ENCODE measurements at places on chromosomes 2 and 18.

- no peak for DNase-seq
Measured at GRCh38 chr18:45567123-45567522, 48.2 kb upstream of the SLC14A2 start.

- DNase-seq = peak; percentile 49
Measured at GRCh38 chr18:61635901-61636528, 256.8 kb downstream of the RNF152 start.

DNA sequence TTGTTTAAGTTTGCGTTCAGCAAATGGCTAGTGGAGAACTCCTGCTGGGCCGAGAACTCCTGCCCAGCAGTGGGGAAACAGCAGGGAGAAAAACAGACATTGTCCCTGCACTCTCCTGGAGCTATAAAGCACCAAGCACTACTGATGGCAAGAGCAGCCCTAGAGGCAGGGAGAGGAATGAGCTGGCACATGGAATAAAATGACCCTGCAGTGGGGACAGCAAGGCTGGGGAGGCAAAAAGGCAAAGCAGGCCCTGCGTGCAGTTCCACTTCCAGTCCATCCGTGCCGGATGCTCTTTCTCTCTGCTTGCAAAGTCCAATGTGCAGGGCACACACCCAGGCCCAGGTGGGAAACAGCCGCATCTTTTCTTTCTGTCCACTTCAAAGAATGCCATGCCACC lies 415.5 kb downstream of the LRATD1 start:
- no peak for DNase-seq

DNA sequence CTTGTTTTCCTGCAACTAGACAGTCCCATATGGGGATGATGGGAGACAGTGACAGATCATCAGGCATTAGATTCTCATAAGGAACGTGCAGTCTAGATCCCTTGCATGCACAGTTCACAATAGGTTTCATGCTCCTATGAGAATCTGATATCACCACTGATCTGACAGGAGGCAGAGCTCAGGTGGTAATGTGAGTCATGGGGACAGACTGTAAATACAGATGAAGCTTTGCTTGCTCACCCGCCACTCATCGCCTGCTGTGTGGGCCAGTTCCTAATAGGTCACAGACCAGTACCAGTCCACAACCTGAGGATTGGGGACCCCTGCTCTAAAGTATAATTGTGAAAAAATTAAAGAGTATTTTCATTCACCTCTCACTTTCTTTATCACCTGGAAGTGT lies 23.6 kb upstream of the RAB1A start:
- DNase-seq = no peak

DNA sequence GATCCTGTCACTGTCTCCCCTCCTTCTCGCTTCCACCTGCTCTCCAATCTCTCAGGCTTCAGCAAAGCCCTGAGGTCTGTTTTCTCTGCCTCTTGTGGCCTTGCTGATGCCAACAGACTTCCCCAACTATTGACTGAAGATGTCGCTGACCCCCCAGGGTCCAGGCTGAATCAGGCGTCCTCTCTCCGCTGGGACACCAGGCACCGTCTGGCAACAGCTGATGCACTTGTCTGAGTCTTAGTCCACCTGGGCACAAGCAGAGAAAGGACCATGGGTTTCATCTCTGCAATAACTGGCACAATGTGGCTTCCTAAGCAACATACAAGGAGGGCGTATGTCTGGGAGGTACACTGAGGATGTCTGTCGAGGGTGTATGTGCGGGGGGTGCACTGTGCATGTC lies 248.7 kb upstream of the MYT1L start:
- DNase-seq = no peak

DNA sequence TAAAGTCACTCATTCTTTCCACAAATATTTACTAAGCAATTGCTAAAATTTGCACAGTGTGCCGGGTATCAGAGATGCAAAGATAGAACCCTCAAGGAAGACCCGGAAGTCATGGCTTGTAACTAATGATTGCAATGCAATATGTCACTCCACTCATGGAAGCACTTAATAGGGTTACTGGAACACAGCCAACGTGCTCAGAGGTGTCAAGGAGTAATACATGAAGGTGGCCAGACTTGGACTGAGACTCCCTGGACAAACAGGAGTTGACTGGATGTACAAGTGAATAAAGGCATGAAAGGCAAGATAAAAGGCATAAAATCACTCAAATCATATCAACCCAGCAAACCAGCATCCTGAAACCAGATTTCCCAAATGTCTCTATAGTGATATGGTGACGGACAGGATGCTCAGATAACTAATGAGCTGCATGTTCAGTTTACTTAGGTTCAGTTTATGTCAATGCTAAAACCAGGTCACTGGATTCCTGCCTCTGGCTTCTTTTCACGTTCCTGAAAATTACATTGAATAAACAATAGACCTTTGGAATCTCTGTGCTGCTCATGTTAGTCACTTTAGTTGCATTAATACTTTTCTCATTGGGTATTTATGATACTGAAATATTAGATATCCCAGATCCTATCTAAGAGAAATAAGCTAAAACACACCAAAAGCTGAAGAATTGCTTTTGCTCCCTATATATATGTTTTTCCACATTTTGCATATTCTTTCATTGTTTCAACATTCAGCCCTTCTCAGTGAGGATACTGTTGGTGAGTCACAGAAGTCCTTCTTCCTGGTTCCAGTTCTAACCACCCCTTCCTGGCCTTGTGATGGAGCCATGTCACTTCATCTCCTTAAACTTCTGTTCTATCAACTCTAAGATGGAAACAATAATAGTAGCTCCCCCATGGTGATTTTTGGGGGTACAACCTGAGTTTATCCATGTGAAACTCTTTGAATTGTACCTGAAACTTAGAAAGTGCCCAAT lies 688.9 kb upstream of the ID2 start:
- no peak for DNase-seq

DNA sequence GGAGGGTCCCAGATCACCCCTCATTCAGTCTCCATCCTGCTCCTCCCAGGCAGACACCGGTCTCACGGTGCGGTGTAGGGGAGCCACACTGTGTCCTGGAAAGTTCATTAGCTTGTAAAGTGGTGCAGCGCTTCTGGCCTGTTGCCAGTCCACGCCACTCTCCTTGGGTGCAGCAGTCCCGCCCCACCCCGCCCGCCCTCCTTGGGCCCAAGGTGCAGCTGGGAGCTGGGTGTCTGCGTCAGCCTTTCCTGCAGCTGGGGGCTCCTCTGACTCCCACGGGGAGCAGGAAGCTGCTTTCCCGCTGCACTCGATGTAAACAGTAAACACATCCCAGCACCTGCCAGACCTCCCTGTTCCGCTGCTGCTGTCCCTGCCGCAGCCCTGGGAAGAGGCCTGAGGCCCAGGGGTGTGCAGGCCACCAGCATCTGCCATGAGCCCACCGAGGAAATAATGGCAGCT lies 53.8 kb upstream of the ASB18 start:
- DNase-seq = no peak

DNA sequence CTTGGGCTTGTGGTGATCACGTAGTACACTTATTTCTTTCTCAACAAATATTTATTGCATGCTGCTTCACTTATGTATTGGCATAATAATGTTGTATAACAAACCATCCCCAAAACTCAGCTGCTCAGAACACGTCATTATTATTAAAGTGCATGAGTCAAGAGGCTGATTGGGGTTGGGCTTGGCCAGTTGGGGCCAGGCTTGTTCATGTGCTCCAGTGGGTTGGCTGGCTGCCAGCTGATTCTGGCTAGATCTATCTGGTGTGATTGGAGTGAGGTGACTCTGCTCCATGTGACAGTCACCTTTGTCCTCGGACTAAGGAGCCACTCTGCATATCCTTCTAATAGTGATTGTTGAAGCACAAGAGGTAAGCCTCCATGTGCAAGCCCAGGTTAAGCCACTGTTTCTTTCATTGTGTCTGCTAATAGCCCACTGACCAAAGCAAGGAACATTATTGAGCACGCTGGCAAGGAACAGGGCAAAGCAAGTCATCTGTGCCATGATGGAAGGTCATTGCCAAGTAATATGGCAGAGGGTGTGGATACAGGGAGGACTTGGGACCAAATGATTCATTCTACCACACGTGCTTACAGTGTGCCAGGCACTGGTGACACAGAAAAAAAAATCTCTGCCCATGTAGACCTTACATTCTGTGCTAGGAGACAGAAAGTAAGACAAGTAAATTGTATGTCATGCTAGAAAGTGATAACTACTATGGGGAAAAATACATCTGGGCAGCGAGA lies 63.3 kb upstream of the TMEM182 start:
- DNase-seq = no peak

DNA sequence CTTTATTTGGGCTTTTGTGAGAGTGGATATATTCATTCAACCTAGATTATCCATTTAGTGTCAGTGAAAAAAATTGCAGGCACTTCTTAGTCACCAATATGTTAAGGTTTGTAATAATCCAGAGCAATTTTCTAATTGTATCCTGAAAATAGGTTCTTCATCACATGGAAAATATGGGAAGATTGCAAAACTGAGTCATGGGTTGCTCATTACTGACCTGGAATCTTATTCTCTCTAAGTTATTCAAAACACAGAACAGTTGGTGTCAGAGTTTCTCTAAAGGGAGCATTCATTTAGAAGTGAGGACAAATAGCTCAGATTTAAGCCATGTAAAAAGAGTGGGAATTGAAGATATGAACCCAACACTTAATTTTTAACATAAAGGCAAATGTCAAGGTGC lies 181.3 kb downstream of the IKZF2 start:
- no peak for DNase-seq

- peak; percentile 90 for DNase-seq
Measured at GRCh38 chr18:8661754-8662559, 43.4 kb upstream of the MTCL1 start.

GRCh38 chr18:51757255-51757924 lies 559.9 kb upstream of the MEX3C start:
- DNase-seq = no peak

DNA sequence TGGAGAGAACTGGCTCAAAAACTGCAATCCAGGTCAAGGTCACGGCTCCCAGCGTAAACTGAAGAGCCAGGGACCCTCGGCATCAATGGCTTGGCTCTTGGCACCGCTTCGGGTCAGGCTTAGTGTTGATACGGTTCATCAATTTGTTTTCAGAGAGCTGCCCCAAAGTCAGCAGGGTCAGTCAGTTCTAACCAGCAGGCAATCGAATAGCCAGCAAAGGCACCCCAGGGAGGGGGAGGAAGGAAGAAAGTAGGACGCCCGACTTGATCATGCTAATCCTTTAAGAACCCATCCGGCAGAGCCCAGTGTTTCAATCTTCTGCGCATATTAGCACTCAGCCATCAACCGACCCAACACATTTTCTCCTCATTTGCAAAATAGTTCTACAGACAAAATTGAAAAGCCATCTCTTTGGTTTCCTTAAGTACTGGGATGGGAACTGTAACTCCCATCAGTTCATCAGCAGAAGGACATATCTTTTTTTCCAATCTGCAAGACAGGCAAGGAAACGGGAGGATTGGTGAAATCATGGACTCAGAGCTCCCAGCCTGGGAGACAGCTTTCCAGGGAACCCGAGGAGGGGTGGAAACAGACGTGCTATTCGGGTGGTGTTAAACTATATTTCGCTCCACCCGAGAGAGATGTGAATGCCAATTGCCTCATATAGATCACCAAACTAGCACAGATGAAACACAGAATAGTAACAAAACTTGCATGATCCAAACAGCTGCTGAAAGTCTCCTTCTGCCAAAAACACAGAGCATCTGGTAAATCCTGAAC lies 40.7 kb upstream of the CABLES1 start:
- DNase-seq = no peak

Measured in NCI-H187 (cell line).